Right ventricle myocardium inferior (tissue), 1 donor: ENCODE measurements at places on chromosomes 6 and 20. TPM values are rescaled to one million over a fixed set of nuclear protein-coding genes. Genes with fewer than 3 reads are reported as not detected.

DNA sequence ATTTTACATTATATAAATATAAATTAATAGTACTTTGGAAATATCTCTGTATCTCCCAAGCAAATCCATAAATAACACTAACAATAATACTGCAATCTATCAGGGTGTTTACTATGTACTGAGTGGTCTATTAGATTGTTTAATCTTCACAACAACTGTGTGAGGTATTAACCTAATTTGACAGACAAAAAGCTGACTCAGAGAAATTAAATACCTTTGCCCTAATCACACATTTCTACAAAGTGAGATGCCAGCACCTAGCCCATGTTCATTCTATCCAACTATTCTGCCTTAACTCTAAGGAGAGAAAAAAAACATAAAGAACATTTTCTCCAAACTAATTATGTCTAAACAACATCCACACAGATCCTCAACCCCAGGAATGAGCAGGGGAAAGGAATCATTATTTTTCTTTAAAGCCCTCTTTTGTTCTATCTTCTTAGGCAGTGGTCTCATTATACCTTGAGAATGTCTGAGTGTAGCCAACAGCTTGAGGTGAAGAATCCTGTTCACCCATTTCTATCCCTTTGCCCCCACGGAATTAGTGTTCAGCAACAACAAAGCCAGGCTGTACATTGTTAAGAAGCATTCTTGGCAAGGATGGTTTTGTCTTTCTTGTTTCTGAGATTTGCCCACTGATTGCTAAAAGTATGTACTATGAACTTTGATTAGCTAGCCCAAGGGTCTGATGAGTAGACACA lies 42.7 kb downstream of the PRL start:
- DNase-seq: no peak

DNA sequence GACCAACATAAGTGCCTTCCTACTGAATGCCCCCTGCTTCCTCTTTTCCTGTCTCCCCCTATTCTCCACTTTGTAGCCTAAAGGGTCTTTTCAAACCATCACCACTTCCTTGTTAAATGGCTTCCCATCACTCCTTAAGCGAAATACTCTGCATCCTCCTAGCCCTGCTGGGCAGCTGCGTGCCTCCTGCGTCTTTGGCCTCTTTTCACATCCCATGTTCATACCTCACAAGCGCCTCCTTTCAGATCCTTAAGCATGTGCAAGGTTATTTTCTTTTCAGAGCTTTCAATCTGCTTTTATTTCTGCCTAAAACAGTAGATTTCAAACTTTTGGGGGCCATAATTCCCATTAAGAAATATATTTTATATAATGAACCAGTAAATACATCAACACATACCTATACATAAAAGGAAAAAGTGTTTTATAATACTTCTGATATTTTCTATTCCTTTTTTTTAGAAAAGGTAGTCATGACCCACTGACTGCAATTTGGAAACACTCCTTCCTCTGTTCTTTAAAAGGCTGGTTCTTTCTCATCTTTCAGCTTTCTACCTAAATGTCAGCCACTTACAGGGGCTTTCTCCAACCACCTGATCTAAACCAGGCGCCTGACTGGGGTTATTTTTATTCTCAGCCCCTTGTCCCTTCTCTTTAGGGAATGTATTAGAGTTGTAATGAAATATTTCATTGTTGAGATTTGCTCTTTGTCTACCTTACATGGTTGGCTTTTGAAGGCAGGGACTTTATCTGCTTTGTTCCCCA lies 84.1 kb downstream of the PRDM1 start:
- no peak for DNase-seq

The RSPH3 gene
- total RNA-seq: 10.6 TPM

The CALHM4 gene
- total RNA-seq: not detected

DNA sequence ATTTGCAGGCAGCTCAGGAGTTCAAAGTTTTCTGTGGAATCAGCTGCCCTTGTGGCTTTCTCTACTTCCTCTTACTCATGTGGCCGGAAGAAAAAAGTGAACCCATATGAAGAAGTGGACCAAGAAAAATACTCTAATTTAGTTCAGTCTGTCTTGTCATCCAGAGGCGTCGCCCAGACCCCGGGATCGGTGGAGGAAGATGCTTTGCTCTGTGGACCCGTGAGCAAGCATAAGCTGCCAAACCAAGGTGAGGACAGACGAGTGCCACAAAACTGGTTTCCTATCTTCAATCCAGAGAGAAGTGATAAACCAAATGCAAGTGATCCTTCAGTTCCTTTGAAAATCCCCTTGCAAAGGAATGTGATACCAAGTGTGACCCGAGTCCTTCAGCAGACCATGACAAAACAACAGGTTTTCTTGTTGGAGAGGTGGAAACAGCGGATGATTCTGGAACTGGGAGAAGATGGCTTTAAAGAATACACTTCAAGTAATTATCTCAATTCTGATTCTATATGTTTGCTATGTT lies 1.1 kb downstream of the MGME1 start:
- no peak for DNase-seq

DNA sequence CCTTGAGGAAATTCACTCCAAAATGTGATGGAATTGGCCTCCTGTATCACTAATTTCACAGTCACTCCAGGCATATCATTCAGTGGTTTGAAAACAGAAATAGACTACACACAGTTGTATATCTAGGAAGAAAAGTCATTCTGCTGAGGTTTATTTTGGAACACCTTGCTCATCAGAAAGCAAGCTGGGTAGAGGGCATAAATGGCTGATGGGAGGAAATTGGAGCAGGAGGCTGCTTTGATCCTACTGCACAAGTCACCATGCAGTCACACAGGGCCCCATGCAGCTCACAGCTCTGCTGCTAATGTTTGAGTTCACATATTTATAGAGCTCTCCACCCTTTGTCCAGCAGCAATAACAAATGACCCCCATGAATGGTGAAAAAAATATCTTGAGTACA lies 12.3 kb downstream of the NHLRC1 start:
- DNase-seq: no peak

GRCh38 chr20:22984606-22985005 lies 50.5 kb upstream of the SSTR4 start:
- no peak for DNase-seq

DNA sequence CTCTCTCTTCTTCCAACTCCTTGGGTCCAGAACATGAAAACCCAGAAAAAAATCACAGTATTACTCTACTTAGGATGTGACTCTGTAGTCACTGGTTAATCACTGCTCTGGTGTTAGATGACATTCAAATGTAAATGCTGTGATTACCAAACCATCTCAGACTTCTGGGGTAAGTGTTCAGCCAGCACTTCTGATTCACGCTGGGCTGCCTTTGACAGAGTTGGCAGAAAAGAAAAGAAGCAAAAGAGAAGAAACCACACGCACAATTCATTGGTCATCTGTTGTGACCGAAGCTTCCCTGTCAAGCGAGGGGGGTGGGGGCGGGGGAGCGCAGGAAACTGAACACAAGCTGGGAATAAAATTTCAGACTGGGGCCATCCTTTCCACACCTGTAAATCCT lies 82.7 kb downstream of the PSMG4 start:
- DNase-seq: no peak

The ID4 gene
- 1.6 TPM for total RNA-seq

DNA sequence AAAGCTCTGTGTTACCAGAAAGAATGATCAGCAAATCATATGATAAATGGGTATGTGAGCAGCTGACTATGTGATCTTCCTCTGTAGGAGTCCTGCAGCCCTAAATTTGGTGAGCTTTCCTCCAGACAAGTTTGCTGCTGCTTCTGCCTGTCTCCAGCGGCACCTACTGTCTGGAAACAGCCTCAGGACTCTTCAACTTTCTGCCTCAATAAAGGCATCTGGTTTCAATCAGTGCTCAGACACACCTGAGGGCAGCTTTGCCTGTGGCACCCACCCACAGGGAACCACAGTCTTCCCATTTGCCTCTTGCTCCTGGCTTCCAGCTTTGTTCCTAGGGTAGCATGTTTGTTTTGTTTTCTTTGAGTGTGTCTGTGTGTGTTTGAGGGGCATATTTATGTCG lies 727.9 kb upstream of the MAN1A1 start:
- DNase-seq: no peak

- no peak for DNase-seq
Measured at GRCh38 chr6:133553652-133554051, 312.5 kb downstream of the EYA4 start.

- no peak for DNase-seq
Measured at GRCh38 chr20:50980071-50980681, 21.6 kb downstream of the MOCS3 start.

GRCh38 chr20:11193241-11193640 lies 519.4 kb upstream of the JAG1 start:
- DNase-seq: no peak

The HS3ST5 gene
- not detected for total RNA-seq

The DEFB132 gene
- total RNA-seq: not detected

DNA sequence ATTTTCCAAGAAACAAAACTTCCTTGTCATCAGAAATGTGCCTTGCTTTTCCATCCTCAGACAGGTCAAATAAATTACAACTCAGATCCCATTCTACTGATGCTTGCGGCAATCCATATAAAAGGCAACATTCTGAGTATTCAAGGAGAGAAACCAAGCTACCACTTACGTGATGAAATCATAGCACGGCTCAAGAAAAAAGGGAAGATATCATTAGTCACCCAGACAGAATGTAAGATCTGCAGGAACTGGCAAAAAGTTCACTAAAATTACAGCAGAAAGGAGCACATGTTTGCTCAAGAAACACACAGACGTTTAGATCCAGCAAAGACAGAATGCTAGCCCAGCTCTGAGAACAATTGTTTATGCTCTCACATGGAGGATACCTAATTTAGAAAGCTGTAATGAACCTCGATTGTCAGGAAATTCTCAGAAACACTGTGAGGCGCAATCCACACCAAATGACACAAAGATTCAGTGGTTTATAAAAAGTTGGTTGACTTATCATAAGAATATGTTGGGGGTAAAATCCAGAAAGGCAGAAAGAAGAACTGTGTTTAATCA lies 304.2 kb downstream of the ADGRG6 start:
- DNase-seq: no peak

The HCK gene
- 7.0 TPM for total RNA-seq

DNA sequence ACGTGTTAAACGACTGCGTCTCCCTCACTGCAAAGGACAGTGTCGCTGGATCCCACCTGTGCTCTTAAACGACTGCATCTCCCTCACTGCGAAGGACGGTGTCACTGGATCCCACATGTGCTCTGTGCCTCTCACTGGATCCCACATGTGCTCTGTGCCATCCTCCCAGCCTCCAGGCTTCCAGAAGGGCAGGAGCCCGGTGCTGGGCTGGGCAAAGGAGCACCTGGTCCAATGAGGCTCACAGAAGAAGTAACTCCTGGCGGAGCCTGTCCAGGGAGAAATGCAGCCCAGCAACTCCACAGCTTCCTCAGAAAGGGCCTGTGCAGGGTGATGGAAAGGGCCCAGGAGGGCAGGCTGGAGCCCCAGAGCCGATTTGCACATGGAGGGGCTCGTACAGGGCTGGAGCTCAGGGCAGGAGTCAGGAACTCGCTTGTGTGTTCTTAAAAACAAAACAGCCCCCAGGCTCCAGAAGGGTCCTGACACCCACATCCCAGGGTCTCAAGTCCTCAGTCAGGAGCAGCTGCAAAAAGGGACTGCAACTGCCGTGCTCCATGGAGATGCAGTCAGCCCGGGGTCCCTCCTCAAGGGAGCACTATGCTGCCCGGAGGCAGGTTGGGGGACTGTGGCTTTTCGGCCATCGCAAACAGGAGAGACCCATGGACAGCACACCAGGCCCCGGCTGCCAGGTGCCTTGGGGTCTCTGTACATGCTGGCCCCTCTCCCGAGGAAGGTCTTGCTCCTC lies 52.7 kb downstream of the DLL1 start:
- no peak for DNase-seq

DNA sequence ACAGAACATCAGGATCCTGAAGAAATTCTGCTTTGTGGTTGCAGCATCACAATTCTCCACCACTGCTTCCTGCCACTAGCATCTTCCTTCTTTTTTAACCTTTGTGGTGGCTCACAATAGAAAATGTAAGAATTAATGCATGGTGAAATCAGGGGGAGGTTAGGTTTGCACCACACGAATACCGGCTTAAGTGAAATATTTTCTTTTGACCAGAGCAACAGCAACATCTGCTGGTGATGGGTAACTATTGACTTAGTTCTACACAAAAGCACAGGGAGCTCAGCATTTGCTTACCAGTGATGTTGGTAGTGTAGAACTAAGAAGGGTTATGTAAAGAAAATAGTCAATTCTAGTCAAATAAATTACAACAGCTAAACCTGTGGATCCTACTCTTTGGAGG lies 280.5 kb downstream of the SYNE1 start:
- no peak for DNase-seq

DNA sequence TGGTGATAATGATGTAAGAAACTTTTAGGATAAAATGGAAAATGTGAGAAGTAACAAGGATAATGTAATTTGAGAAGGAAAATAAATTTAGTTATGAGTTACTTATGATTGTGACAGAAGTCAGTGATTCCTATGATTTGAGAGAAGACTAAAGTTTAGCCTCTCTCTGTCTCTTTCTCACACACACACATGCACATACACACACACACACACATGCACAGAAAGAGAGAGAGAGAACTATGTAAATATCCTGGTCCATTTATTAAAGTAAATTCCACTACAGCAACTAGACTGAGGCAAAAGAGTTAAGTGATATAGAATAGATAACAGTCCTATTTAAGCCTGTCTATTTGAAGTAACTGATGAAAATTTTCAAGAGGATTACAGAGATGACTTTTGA lies 375.2 kb downstream of the CD109 start:
- no peak for DNase-seq

The RBBP8NL gene
- not detected for total RNA-seq

The ANKEF1 gene
- total RNA-seq: 1.1 TPM

DNA sequence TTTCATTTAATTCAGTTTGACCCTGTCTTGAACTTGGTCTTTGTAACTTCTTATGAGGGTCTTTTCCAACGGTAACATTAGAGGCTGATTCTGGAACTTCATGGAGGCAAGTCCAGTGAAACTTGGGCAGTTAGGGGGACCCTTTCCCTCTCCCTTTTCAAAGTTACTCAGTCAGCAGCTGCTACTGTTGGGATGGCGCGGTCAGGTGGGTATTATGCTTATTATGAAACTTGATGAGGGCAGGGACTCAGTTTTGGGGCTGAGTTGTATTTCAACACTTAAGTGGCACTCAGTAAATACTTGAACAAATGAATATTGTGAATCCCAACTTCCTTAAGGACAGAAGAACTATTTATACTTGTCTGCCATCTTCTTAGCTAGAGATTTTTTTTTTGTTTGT lies 20.8 kb downstream of the TOP1 start:
- no peak for DNase-seq

The NRSN1 gene
- total RNA-seq: not detected

The C6orf52 gene
- 0.49 TPM for total RNA-seq

DNA sequence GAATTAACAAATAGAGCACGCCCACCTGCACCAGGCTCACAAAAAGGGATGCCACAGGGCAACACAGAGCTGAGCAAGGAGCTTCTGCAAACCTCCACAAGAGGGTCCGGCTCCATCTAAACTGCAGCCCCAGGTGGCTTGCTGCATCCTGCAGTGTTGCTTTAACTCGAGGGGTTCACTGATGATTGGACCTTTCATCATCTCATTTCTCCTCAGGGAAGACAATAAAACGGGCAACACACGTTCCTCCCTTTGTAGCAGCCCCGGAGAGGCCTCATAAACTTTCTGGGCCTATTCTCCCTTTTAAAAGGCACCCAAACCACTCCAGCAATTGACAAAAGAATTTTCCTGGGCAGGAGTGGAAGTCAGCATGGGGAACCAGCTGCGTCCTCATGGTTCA lies 161.5 kb upstream of the CDH4 start:
- DNase-seq: no peak

The LGSN gene
- not detected for total RNA-seq
